ENCODE measurements at places on chromosomes 3 and 15.

DNA sequence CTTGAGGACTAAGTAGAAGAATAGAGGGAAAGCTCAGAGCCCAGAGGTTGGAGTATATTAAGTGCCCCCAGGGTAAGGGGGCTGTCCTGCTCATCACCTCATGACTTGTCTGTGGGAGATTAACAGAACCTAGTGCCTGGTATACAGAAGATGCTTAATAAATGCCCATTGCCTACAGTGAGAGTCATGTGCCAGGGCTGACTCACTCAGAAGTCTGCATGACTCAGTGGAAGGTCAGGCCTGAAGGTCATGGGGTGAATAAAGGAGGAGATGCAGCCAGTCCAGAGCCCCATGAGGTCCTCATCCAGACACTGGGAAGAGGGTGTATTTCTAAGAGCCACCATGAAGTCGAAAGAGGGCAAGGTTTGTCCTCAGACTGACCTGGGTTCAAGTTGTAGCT is 62.5 kb upstream of the TLE3 start:
- peak; percentile 65 for DNase-seq

GRCh38 chr3:24810881-24811280 is 316.2 kb upstream of the THRB start:
- DNase-seq = no peak

DNA sequence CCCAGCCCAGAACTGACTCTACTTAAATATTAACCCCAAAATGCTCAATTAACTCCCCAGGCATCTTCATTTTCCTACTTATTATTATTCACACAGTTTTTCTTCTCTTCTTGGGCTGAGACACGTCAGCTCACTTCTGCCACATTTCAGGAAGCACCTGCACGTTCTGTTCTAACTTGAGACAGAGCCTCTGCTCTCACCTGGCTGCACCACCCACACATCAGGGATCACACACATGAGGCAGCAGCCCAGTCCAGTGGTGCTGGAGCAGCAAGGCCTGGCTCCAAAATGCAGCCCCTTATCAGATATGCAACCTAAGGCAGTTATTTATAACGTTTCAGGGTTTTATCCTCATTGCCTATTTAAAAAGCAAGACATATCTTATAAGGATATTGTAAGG is 127.5 kb downstream of the OSBPL10 start:
- DNase-seq = no peak

GRCh38 chr3:156688632-156689452 is 14.5 kb downstream of the TIPARP start:
- DNase-seq = no peak

DNA sequence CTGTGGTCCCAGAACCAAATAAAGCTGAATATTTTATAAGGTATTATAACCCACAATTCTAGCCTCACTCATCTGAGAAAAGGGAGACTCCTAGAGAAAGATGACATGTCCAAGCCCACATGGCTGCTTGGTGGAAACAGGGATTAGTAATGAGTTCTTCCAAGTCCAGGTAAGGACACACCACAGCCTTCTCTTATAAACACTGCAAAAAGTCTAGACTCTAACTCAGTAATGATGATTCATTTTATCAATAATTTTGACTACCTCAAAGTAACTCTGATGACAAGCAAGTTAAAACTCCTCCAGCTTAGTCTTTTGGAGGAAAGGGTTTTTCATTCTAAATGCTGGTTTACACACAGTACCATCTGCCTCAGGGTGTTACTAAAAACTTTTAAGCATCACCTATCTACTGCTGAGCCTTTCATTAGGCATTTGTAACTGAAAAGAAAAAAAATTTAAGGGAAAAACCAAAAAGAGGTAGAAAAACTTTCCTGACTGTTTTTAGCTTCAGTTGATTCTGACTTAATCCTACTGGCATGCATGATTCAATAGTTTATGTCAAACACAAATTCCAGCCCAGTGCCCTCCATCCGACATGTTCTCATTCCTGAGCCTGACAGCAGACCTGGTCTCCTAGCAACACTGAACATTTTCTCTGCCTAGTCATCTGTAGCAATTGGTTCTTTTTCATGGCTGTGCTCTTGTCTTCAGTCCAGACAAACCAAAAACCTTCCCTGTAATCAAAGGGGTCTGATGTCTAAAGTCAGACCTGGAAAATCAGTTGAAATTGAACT is 43.9 kb downstream of the P3H2 start:
- DNase-seq = peak; percentile 97

DNA sequence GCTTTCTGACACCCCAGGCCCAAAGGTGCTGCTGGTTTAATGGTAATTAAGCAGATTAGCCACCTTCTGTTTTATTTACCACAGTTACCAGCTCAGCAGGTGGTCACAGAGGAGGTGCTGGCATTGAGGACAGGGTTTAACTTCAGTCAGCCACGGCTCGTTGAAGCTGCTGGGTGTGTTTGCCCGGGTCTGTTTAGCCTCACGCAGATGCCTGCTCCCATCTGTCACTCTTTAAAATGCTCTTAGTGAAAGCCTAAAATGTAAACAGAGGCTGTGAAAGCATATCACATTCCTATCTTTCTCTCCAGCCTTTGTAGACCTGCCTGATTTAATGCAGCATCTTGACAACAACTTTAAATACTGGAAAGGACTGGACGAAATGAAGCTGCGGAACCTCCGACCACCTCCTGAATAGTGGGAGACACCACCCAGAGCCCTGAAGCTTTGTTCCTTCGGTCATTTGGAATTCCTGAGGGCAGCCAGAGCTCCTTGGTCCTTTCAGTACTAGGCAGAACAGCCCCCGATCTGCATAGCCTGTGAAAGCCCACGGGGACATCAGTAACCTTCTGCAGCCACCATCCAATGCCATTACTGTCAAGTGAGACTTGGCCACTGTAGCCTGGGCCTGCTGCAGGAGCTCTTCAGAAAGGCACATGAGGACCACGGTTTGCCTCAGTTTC is 156.0 kb downstream of the PDE8A start:
- no peak for DNase-seq

DNA sequence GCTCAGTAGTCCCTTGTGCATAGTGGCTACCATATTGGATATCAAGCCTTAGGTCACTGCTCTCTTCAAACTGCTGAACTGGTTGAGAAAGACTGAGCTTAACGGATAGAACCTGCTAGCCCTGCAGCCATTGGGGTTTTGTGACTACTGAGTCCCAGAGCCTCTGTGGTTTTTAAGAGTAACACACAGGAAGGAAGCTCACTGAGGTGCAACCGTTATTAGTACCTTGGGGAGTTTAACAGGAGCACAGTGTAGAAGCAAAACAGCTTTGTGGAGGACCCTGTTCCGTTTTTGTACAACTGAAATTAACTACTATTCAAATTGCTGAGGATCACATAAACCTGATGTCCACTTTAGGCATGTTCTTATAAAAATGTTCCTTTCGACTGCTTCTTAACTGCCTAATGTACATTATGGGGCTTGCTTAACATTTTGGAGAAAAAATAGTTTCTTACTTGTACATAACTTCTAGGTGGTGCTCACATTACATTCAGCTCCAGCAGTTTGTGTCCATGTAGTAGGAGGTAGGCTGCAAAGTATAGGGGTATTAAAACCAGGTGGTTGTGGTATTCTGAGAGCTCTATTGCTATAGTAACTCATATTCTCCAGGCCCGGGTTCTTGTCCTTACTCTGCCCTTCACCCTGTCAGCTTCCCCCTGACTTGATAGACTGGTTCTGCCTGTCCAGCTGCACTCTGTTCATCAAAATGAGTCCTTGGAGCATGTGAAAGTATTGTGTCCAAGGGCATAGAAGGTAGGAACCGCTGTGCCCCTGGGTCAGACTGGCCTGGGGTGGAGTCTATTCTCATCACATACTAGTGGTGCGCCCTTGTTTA is 17.3 kb downstream of the PXK start:
- DNase-seq = no peak

GRCh38 chr15:25739687-25740121 is 123.4 kb downstream of the ATP10A start:
- peak; percentile 27 for DNase-seq

- no peak for DNase-seq
Observed at GRCh38 chr3:146196789-146197188, 35.8 kb upstream of the PLOD2 start.

GRCh38 chr3:4689021-4689420 is 195.9 kb downstream of the ITPR1 start:
- no peak for DNase-seq

GRCh38 chr15:73709686-73710085 is 25.5 kb downstream of the CD276 start:
- no peak for DNase-seq

DNA sequence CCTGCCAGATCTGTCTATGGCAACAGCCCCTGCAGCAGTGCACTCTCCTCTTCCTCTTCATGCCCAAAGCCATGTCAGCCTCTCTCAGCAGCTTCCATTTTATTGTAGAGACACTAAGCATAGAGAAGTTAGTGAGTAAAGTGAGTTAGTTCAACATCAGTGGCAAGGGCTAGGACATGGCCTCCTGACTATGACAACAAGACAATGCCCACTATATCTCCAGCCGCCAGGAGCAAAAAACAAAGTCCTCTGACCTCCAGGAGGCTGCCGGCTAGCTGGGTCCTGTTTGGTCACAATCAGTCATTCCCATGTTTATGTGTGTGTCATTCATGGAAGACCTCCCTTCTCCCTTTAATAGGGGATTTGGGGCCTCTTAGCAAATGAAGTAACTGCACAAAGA is 14.9 kb downstream of the NR1I2 start:
- no peak for DNase-seq

DNA sequence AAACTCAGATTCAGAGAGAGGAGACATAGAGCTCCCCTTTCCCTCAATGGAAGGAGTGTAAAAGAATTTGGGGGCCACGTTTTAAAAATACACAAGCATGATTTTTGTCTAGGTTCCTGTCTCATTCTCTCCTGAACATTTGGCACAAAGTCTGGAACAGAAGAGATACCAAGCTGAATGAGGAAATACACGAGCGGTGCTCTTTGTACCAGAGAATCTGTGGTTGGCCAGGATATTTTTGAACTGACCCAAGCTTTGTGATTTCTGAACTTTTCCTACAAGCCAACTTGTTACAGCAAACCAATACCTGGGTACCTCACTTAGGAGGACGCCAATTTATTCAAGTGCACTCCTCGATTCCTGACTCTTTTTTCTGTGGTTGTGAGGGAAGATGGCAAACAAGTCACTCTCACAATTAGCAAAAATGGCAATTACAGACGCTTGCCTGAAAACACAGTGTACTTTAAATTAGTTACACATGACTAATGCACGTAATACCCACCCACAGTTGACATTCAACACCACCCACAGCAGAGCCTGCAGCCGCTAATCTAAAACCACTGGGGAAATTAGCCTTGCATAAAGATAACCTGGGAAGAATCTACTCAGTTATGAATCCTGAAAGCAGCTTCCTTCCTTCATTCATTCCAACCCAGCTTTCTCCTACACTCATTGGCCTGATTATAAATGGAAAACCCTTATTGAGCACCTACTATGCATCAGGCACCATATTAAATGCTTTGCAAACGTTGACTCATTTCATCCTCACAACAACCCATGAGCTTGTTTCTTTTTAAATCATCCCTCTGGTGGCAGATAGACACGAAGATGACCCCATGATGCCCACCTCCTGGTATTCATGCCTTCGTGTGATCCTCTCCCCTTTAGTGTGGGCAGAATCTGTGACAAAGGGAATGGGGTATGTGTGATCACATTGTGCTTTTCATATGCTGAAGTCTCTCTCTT is 293.5 kb downstream of the KBTBD8 start:
- no peak for DNase-seq

DNA sequence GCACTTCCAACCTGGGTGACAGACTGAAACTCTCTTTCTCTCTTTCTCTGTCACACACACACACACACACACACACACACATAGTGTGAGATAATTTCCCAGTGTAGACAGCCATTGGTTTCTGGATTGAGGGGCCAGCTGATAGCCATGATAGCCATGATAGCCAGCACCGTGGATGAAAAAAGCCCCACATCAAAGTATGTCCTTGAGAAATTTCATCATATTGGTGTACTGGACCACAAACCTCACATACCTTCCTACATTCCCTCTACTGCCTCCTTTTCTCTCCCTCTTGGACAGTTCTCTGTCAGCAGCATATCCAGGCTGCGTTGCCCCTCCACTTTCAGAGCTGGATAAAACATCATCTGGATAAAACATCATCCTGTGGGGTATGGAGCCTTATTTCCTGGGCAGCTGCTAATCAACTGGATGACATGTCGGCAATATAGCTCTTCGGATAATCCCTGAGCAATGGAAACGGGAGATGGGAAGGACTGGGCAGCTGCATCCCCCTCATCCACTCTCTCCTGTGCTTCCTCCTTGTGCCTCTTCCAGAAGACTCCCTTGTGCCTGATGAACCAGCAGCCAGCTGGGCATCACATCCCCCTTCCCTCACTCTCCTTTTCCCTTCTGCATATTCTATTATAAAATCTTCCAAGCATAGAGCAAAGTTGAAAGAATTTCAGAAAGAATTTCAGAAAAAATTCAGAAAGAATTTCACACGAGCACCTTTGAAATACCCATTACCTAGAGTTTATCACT is 39.3 kb downstream of the GRK7 start:
- DNase-seq = no peak

GRCh38 chr3:191135175-191135574 is 63.9 kb upstream of the OSTN start:
- DNase-seq = no peak

- DNase-seq = no peak
Observed at GRCh38 chr3:141498598-141499223, 11.9 kb downstream of the RASA2 start.

DNA sequence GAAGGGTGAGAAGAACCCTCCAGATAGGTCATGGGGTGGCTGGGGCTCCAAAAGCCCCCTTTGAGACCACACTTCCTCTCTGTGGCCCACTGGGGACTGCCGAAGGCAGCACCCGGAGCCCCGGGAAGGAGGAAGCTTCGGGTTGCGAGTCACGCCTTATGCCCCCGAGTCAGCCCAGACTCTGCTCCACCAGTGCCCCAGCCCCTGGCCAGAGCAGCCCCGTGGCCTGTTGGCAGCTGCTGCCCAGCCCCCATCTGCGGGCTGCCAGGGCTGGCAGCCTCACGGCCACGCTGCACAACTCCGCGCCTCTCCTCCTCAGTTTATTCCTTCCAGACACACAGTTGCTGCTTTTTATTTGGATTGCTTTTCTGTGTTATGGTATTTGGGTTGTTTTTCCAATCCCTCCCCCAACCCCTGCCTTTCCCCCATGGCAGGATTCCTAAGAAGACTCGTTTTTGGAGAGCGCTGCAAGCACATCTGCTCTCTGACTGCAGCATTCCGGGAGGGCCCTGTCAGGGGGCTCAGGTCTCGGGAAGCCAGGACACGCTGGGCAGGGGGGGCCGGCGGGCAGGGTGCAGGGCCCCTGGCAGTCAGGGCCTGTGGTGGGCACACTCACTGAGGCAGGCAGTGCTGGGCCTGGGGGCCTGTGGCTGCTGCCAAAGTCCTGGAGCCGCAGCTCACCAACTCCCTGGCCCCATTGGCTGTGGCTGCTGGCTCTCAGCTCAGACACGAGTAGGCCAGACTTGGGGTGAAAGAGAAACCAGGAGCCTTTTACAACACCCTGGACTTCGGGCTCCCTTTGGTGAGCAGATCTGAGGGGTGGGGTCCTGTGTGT is 20.2 kb downstream of the MAGEF1 start:
- DNase-seq = no peak

DNA sequence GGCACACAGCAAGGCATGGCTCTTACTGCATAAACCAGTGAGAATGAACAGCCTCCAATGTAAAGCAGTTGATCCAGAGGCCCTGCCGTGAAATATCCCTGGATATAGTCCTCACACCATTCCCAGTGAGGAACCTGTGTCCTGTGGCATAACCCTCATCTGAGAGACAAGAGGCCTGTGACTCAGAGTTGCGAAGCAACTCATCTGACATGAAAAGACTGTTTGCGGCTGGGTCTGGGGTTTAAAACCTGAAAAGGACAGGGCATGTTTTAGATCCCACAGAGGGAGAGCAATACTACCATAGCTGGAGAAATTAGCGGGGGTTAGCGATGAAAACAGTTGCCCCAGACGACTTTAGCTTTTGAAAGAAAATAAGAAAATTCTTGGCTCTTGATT is 165.3 kb upstream of the BHLHE40 start:
- DNase-seq = no peak
